ENCODE measurements at places on chromosomes 4 and X.
A peak's percentile ranks its signal among the peaks of the same experiment; 100 is the strongest.

DNA sequence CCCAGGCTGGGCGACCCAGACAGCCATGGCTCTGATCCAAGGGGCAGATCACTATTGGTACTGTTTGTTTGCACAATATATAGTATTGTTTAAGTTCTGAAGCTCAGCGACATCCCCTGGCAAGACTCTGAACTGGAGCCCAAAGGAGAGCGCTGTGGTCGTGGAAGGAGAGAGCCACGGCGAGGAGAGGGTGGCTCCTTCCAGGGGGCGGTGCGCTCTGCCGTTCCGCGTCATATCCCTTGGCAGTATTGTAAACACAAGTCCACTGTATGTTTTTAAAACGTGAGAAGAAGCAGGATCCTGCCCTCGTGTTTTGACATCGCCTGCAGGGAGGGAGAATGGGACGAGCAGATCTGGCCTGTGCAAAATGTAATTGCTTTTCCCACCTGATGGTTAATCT is 185.5 kb downstream of the RAB28 start:
- DNase-seq = no peak

DNA sequence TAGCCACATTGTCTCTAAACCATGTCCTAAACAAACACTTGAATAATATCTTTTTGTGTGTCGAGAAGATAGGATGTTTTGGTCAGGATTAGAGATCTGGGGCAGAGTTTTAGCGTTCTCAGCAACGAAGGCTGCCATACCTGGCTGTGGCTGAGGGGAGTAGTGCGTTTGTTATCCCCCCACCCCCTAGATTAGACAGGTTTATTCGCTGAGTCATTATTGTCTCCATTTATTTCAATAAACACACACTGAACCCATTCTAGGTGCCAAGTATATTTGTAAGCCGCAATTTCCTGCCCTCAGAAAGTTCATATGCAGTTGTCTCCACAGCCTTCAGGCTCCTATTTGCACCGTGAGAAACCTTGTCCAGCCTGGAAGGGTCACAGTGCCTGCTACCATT is 1684.8 kb upstream of the TENM3 start:
- no peak for DNase-seq

GRCh38 chrX:129139837-129140598 is 383.3 kb downstream of the SMARCA1 start:
- DNase-seq = no peak

DNA sequence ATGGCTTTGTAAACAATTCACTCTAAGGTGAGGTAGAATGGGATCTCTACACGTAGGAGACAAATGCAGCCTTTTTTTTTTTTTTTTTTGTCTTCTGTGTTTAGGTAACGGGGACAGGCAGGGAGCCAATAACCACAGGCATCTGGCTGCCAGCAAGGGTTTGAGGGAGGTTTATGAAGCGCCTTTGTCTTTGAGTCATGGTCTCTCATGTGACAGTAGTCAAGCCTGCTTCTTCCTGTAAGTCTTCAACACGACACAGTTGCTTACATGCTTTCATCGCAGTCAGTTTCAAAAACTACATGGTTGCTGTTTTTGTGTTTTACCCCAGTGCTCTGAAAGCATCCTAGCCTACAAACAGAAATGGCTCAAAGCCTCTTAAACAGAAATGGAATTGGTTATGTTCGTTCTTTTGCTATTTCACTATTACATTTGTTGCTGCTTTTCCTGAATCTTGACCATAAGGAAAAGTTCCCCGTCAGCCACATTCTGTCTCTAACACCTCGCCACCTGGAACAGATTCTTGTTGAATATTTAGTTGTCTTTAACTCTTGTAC is 127.8 kb upstream of the METTL14 start:
- no peak for DNase-seq

- no peak for DNase-seq
Observed at GRCh38 chr4:135249024-135249423, 1047.4 kb upstream of the PABPC4L start.

- DNase-seq = peak; percentile 64
Observed at GRCh38 chr4:6017030-6017429, 1.2 kb downstream of the C4orf50 start.

All from posterior vena cava (tissue), 2 donors.